Ovary (tissue), 10 donors: ENCODE measurements at places on chromosomes 7 and 10.
A peak's percentile ranks its signal among the peaks of the same experiment; 100 is the strongest.

GRCh38 chr7:1404898-1405548, 54.2 kb downstream of the MICALL2 start:
- DNase-seq = no peak

GRCh38 chr10:124212702-124213101, 119.3 kb upstream of the CHST15 start:
- no peak for DNase-seq

DNA sequence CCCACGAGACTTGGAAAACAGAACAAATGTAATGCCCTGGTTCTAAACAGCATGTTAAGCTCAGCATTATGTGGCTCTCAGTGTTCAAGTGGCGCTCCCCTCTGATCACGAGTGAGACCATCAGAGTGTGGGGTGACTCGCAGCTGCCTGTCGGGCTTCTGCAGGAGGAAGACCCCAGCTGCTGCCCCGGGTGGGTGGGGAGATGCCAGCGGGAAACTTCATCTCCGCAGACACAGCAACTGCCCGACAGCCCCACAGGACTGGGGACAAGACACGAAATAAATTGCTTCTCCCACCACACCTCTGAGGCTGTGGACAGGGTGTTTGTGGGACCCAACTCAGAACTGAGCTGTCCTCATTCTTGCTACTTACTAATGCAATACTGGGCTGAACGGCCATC, 126.3 kb upstream of the KIF5B start:
- DNase-seq = no peak

- DNase-seq = peak; percentile 22
These were observed 643 bp downstream of the SMO start for GRCh38 chr7:129188892-129189660.

- no peak for DNase-seq
These were observed 176.2 kb downstream of the GALNT17 start for GRCh38 chr7:71308096-71308495.
